CD4-positive, alpha-beta T cell treated with Interleukin-6 for 4 hours (primary cell): ENCODE measurements at places on chromosomes 5 and 9.
A peak's percentile ranks its signal among the peaks of the same experiment; 100 is the strongest.

GRCh38 chr9:135489188-135489906 is 9.8 kb downstream of the PPP1R26 start:
- no peak for DNase-seq

DNA sequence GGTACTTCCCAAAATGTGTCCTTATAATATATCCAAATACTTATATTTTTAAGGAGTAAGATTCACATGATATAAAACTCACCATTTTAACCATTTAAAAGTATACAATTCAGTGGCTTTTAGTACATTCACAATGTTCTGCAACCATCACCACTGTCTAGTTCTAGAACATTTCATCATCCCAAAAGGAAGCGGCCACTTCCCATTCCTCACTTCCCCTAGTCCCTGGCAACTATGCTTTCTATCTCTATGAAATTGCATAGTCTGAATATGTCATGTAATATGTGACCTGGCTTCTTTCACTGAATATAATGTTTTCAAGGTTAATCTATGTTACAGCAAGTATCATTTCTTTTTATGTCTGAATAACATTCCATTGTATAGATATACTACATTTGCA is 615.1 kb upstream of the SGCD start:
- DNase-seq: no peak

DNA sequence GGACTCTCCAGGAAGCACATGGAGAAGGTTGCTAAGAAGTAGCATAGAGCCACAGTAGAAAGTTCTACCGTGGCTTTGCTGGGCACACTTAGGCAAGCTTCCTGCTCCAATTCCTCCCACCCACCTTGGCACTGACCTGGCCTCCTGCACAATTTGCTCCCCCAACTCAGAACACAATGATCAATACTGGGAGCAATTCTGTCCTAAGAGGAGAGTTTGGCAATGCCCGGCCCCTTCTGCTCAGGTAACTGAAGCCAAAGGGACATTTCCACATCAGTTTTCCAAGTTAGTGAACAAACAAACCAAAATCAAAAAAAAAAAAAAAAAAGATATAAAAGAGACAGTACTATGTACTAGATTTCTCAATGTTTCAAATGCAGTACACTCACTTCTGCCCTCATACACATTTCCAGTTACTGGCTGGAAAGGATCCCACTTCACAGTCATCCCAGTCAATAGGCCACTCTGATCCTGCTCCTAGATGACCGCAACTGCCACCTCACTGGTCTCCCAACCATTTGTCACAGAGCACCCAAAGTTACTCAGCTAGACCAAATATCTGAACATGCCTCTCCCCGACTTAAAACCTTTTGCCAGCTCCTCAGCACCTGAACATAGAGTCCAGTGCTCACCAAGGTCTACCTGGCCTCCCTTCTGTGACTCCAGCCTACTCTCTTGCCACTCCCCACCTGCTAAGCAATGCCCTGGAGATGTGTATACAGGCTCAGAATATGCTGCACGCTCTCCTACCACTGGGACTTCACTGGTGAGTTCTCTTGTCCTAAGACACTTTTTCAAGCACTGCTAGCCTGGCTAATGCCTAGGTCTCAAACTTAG is 21.3 kb downstream of the ABCA1 start:
- DNase-seq: no peak

DNA sequence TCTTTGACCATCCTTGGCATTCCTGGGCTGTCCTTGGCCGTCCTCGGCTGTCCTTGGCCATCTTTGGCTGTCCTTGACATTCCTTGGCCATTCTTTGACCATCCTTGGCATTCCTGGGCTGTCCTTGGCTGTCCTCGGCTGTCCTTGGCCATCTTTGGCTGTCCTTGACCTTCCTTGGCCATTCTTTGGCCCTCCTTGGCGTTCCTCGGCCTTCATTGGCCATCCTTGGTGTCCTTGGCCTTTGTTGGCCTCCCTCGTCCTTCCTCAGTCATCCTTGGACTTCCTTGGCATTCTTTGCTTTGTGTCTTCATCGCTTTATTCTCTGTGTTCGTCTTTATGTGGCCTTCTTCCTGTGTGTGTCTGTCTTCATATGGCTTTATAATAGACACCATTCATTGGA is 20.7 kb downstream of the NDUFS6 start:
- DNase-seq: no peak

- DNase-seq: peak; percentile 43
These were observed 188.8 kb upstream of the GLRA1 start for GRCh38 chr5:152113401-152113800.

- DNase-seq: no peak
These were observed 296.8 kb downstream of the EBF1 start for GRCh38 chr5:158802941-158803341.

DNA sequence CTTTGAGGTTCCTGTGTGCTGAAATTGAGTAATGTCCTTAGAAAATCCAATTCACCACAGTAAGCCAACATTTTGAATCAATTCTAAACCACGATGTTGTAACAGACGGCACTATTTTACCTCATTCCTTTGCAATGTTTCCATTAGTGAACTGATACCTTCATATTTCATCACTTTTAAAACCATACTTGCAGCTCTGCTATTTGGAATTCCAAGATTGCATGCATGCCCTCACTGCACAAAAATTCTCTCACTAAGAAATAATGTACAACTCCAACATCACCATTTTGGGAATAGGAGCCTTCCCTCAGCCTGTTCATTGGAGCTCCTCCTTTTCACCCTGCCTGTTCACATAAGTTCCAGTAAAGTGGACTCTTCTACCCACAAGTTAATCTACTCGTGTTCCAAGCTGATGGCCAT is 74.8 kb upstream of the TGFBR1 start:
- no peak for DNase-seq

DNA sequence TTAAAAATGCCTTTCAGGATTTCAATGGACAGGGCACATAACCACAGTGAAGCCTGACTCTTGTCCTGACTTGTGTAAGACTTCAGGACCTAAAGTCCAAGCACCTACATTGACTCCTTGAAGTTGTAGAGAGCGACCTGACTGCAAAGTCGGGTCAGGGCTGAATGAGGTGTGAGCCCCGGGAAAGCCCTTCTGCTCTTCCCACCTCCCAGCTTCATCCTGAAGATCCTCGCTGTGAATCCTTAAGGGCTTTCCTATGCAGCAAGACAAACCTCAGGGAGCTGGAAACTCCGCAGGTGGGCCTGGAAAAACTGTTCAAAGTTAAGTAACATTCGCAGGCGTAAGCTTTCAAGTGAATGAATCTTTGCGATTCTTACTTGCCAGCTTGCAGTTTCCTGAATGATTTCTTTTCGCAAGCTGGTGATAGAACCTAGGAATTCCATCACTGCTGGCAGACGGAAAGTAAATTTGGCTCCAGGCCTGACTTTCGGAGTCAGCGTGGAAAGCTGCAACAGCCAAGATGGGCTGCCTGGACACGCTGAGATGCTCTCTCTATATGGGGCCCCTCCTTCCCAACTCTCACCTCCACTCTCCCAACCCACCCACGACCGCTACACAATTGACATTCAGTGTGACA is 10.9 kb downstream of the SEMA5A start:
- DNase-seq: no peak

GRCh38 chr9:106970219-106970975 is 107.4 kb downstream of the ZNF462 start:
- DNase-seq: no peak

DNA sequence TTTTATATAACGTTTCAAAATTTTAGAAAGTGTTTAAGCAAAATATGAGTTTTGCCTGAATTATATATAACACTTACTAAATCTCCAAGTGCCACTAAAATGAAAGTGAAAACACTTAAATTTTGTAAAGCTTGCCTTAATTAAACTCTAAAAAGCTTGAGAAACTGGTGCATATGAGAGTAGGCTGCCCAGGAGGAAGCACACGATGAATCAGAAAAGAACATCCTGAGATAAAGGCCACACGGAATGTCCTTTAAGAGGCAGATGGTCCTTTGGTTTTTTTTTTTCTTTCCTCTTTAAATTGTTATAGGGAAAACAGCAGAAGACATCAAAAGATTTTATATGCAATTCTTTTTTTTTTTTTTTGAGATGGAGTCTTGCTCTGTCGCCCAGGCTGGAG is 60.3 kb downstream of the HABP4 start:
- DNase-seq: no peak

- no peak for DNase-seq
These were observed 5.2 kb downstream of the VAV2 start for GRCh38 chr9:133986774-133987445.

GRCh38 chr9:123691765-123692303 is 238.1 kb downstream of the DENND1A start:
- no peak for DNase-seq

- DNase-seq: no peak
These were observed 95.1 kb downstream of the PBX3 start for GRCh38 chr9:125842242-125842641.

DNA sequence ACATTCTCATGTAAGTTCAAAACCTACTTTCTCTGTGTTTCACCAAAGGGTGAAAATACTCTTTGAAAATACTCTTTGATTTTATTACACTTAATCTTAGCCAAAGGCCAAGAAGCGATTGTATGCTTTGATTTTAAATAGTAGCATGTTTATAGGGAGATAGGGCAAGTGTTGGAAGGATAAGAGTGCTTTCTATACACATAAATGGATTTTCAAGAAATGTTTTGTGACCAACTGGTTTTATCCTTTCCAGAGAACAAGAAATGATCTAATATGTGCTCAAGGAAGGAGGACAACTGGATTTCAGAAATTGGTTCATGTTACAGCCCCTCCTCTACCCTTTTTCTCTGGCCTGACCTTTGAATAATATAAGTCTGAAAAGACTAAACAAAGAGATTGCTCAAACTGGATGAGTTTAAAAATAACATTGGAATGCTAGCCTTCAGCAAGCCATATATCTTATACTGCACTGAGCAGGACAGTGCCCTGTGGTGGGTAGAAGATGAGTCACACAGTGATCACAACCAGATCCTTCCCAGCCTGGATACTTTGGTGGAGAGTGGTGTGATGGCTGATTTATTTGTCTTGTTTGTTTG is 13.1 kb downstream of the PALM2AKAP2 start:
- DNase-seq: no peak

GRCh38 chr5:126680191-126680817 is 79.6 kb downstream of the PHAX start:
- no peak for DNase-seq

DNA sequence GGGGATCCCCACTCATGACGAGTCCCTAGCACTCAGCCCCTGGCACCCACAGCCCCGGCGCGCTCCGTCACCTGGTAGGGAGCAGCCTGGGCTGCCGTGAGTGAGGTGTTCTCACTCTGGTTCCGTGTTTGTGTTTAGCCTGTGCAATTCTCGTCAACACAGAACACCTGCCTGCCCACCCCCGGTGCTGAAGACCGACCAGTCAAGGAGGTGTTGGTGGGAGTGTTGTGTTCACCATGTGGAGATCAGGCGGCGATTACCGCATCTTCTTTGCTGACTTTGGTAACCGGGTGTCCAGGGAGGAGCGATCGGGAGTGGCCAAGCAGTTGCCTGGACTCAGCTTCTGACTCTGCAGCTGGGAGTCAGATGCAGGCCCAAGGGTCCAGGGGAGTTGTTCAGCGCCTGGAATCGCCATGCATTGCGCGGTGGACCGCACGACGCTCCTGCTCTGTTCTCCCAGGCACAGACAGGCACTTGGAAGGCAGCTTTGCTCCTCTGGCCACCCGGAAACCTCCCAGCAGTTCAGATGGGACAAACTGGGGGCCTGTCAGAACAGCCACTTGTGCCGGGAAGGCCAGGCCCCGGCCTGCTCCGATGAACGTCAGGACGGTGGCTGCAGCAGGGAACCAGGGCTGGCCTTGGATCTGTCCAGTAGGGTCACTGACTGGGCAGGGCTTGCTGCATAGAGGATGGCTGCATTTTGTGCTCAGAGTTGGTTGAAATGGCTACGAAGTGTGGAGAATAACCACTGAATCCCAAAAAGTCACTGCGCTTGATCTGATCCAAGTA is 28.2 kb downstream of the EXOC3 start:
- no peak for DNase-seq

DNA sequence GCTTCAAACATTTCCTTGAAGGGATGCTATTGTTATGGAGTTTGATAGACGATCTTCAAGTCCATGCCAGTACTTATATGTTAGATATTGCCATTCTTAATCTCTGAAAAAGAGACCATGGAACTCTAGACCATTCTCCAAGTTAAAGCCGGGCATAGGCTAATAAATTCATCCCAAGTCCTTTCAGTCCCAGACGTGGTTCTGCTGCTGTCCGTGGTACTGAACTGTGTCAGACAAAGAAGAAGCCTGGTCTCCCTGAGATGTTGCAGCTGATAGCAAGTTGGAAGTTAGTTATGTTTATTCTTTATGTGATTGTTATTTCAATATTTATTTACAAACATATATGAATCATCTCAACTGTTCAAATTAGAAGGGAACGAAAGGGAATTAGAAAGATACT is 158.7 kb downstream of the NMUR2 start:
- no peak for DNase-seq
